Stimulated activated CD4-positive, alpha-beta T cell treated with anti-CD3 and anti-CD28 coated beads, Interleukin-15, amount 100 ng/mL, for 1 hour (primary cell): ENCODE measurements at places on chromosomes 7 and 10.
A peak's percentile ranks its signal among the peaks of the same experiment; 100 is the strongest.

DNA sequence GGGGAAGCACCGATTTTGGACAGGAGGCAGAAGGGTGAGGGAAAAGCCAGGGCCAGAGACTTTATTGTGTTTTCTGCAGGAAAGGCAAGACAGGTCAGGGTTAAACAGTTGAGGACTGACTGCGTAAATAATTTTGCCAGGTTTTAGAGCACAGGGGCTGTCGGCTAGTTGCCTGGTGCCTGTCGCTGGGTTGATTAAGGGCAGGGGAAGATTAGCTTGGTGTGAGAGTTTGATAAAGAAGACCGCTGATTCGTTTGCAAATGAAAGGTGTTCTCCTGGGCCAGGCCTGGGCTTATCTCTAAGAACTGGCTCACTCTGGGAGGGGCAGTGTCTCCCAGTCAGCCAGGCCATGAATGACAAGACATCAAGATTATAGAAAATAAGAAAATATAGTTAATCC, 75.6 kb downstream of the SLC37A3 start:
- DNase-seq = no peak

DNA sequence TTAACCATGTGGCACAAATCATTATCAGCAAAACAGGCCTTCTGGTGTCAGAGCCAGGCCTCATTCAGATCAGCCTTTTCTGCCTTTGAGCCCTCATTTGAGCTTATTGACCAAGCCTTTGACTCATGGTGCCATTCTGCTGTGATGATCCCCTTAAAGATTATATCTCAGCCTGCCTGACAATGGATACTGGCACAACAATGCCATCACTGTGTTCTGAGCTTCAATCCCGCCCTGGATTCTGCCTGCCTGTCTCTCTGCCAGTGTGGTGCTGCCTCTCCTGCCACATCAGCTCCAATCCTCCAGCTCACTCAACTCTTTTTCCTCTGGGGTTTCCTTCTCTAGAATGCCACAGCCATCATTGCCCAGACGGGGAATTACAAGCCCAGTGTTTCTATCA, 52.6 kb downstream of the SRI start:
- no peak for DNase-seq

DNA sequence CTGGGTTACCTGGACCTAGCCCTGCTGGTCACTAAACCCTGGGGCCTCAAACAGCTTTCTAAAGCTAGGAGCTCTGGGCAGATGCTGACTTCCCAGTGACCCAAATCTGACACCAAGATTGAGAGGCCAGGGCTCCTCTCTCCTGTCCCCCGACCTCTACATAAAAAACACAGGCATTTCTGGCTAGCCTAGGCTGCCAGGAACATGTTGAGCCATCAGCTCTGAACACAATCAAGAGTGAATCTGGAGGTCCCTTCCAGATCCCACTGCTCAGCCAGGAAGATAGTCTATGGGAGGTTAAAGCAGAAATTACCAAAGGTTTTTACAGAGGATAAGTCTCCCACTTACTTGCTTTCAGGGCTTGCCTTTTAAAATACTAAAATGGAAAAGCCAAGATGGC, 22.1 kb upstream of the PDE1C start:
- no peak for DNase-seq

DNA sequence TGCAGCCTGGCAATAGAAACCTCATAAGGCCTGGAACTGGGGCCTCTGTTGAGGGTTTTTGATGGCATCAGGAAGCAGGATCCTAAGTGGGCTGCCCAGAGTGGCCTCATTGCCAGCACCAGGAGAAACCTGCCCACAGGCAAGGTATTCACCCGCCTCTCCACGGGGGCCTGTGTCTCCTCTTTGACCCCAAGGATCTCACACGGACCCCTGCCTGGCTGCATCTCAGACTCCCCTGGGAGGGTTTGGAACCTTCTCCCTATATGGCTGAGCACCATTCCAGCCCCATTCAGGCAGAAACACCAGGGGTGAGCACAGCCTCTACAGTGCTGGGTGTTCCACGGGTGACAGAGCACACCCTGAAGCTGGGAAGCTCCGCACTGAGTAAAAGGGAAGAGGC, 14.6 kb upstream of the C10orf71 start:
- no peak for DNase-seq

GRCh38 chr10:58477122-58477521, 35.5 kb upstream of the BICC1 start:
- no peak for DNase-seq

GRCh38 chr7:75565132-75565837, 73.2 kb downstream of the SPDYE5 start:
- DNase-seq = no peak

DNA sequence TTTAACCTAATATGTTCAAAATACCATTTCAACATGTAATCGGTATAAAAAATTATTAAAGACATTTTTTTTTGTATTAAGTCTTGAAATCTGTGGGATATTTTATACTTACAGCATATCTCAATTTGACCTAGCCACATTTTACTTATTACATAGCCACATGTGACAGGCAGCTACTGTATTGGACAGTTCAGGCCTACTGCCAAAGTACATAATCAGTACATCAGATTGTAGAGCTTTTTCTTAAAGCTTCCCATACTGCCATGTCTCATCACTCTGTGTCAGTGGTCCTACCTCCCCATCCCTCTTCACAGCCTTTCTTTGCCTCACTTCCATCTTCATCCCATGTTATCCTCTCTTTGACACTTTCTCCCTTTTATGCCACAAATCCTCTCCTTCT, 43.0 kb downstream of the LOXL4 start:
- no peak for DNase-seq

DNA sequence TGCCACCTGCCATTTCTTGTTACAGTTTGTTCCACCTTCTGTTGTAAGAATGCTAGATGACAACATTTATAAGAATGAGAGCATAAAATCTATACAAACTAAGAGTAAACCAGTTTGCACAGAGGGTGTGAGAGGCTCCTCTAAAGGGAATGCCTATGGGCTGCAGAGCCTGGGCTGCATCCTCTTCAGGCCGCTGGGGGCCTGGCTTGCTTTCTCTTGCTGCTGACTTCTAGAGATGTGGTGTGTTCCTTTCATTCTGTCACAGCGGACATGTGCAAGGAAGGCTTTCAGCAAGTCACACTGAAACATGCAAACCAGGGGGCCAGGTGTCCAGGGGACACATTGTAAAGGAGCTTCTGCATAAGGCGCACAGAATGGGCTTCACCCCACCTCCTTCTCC, 7.1 kb upstream of the ATP6V1F start:
- DNase-seq = no peak

DNA sequence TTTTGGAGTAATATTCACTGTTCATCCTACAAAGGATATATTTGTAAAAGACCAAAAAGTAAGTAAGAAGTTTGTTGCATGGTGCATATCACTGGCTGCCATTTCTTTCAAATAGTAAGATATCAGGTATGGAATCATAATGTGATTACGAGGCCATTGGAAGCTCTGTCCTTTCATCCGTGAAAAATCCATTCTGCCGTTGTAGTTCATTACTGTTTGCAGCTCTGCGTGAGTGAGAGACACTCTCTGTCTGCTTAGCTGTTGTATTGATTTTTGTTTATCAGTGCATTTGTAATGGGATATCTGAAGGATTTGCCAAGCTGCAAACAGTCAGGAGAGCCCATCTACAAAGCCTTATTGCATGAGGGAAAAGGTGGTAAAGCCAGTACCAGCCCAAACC, 44.1 kb upstream of the SLC39A12 start:
- DNase-seq = no peak

DNA sequence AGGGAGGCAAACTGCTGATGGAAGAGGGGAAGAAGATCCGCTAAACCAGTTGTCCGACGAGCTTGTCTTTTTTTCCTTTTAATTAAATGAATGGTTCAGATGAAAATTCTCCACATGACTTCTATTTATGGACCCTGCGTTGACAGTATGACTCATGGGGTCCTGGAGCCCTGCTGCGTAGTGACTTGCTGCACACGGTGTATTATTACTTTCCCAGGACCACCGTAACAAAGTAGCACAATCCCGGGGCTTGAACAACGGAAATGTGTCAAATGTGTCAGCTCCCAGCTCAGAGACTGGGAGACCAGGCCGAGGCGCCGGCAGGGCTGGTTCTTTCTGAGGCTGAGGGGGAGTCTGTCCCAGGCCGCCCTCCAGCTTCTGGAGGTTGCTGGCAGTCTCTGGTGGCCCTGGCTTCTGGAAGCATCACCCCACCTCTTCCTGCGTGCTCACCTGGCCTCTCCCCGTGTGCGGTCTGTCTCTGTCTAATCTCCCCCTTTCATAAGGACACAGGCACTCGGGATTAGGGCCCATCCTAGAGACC, 33.8 kb upstream of the MNX1 start:
- no peak for DNase-seq

GRCh38 chr7:25851332-25852210, 300.4 kb upstream of the NFE2L3 start:
- DNase-seq = peak; percentile 25

GRCh38 chr10:77943121-77943901, 16.8 kb upstream of the DLG5 start:
- DNase-seq = no peak

GRCh38 chr10:79073784-79074432, 5.1 kb downstream of the ZMIZ1 start:
- DNase-seq = no peak

- no peak for DNase-seq
Measured at GRCh38 chr10:61919646-61920215, 18.2 kb downstream of the ARID5B start.

DNA sequence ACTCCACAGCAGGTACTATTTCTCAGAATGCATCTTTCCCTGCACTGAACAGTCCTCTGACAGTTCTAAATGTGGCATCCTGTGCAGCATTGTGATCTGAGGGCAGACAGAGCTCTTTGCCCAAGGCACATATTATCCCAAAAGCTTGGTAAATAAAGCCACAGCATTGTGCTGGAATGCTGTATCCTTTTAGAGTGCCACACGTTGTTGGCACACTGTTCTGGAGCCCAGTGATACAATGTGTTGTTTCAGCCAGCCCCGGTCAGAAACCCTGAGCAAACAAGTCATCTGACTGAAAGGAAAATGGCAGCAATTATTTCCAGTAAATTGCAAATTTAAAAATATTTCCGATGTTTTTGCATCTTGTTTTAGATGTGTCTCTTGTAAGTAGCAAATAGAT, 45.4 kb downstream of the NAMPT start:
- no peak for DNase-seq

DNA sequence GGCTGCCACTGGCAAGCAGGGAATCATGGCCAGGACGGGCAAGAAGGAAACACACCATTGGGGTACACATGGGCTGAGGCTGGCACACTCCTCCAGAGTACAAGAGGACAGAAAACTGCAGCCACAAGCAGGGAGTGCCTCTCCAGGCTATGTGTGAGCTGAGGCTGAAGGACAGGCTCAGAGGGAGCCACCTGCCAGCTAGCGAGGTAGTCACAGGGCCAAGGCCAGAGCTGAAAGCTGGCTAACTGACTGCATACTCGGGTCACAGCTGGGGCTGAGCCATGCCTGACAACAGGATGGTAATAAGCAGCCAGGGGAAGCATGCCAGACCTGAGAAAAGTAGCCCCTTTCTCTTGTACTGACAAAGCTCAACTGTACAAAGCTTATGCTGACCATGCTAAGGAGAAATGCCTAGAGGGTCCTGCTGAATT, 52.0 kb downstream of the KIF5B start:
- DNase-seq = no peak

- no peak for DNase-seq
Measured at GRCh38 chr7:138755842-138756590, 41.8 kb upstream of the TMEM213 start.

DNA sequence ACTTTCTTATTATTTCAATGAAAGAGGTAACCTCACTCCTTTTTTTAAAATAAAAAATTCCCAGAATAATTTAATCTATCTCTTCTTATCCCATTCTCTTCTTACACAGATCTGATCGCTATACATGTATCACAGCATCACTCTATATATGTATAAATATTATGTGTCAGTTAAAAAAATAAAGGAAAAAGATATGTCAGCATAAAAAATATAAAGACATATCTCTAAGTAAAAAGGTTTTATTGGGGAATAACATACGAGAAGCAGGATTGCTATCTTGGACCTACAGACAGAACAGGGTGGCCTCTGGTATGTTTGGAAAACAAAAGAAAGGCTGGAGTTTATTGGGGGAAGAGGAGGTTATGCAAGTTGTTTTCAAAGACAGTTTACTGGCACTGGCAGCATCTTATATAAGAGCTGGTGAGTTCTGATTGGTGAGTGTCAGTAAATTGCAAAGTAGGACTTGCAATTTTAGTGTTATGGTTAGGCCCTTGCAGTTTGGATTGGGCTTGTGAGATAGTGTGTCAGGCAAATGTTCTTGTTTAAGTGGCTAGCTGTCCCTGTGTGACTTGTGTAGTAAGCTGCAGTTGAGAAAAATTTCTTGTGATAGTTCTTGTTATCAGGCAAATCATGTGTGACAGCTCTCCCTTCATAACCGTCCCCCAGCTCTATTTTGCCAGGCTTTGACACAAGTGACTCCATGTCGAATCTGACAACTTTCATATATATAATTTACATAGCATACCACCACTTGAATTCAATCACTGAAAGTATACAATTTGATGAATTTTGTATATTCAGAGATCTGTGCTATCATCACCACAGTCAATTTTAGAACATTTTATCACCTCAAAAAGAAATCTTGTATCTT, 118.2 kb downstream of the HBP1 start:
- DNase-seq = no peak

GRCh38 chr7:91085175-91085574, 179.1 kb upstream of the FZD1 start:
- DNase-seq = no peak

- no peak for DNase-seq
Measured at GRCh38 chr10:30182191-30183054, 123.0 kb upstream of the JCAD start.

GRCh38 chr7:25122373-25122772, 2.7 kb downstream of the CYCS start:
- no peak for DNase-seq

DNA sequence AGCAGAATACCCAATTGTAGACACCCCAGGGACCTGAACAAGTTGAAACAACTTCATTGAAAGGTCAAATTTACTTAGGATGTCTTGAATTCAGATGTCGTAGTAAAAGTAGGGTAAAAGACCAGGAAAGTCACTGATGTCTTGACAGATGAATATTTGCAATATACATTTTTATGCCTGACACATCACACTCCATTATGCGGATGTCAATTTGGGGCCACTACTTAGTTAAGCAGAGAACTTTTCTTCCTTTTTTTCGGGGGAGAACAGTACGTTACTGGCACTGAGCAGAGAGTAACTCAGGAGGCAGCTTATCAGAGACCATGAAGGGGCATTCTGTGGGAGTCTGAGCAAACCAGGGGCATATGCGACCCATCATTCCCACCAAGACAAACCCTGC, 4.9 kb downstream of the ITGA8 start:
- DNase-seq = no peak

DNA sequence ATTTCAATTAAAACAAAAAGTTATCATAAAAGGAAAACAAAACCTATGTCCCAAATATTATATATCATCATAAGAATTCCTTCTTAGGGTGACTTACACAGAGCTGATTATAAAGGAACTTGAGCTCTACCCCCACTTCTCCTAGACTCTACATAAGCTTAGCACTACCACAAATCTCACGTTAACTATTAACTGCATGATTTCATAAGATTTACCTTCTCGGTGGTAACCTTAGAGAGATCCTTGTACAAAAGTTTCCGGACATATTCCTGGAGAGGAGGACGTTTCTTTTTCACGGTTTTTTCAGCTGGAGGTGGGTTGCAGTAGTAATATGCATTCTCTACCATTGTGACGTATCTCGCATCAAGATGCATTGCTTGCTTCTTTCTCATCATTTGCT, 83.7 kb downstream of the UPF2 start:
- DNase-seq = no peak
